ENCODE measurements at places on chromosomes 12 and 14.

DNA sequence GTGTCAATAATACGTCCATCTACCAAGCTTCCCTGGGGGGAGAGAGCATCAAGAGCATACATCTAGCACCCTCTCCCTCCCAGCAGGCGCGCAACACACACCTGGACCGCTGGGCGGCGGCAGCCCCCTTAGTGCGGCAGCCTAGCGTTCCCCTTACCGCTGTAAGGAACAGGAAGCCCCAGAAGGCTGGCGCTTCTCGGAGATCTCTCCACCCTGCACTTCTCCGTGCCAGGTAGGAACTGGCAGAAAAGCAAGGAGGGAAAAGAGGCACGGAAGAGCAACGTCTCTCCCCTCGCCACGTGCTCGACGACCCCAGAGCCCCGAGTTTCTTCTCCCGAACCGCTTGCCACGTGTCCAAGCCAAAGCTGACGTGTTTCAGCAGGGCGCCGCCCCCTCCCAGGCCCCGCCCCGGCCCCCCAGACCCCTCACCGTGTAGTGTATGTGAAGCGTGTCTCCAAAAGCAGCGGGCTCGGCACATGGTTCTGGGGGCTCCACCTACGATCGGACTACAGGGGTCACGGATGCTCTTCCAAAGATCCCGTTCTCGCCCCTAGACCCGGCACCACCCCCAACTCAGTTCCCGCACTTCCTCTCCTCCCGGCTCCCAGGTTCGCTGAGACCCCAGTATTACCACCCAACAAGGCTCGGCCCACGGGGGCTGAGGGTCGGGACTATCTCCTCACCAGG lies 532 bp downstream of the FKBP11 start:
- peak overlapping the region; percentile 34 for H3K27ac ChIP-seq
- H3K4me1 ChIP-seq: peaks cover 5% of the 10 kb centered on the region
- peak; percentile 83 for DNase-seq
- H3K4me3 ChIP-seq: peak overlapping the region; percentile 92
- no peaks in the 10 kb centered on the region for H3K36me3 ChIP-seq
- no peaks in the 10 kb centered on the region for H3K27me3 ChIP-seq

DNA sequence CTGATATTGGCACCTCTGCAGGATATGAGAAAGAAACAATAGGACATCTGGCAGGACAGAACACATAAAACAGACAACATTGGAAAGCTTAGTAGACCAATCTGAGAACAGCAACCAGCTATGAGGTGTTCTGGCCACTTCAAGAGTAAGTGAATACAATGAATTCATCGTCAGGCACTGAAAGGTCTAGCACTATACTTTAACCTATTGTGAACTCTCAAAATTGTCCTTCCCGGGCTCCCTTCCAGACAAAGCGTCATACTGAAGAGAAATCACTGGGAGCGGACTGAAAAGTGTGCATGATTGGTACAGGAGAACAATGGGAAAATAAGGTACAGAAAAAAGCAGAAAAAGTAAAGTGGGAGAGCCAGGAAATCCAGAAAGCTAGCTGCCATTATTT lies 75.8 kb downstream of the LRP6 start:
- no peaks in the 10 kb centered on the region for H3K27me3 ChIP-seq
- H3K27ac ChIP-seq: no peak overlapping the region
- peaks cover 2% of the 10 kb centered on the region for H3K36me3 ChIP-seq

DNA sequence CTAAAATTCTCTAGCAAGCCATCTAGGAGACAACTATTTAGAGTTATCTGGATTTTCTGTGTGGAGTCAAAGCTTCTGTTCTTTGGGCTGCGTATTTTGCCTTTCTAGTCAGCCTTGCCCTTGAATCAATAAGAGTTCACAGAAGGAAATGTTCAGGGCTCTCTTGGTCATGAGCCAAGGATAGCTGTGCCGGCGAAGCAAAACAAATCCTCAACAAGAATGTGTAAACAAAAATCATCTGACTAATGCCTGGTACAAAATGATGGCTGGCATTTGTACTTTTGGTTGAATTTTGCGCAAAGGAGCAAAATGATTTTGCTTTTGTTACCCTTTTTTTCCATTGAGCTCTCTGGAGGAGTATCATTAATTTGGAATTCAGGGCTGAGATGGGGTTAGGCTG lies 171.1 kb downstream of the DACT1 start:
- no peaks in the 10 kb centered on the region for H3K4me1 ChIP-seq
- H3K36me3 ChIP-seq: no peaks in the 10 kb centered on the region
- no peaks in the 10 kb centered on the region for H3K27me3 ChIP-seq
- no peak overlapping the region for H3K4me3 ChIP-seq

GRCh38 chr14:65131301-65131701 lies 29.0 kb upstream of the MAX start:
- H3K27me3 ChIP-seq: no peaks in the 10 kb centered on the region
- no peak for DNase-seq
- H3K4me1 ChIP-seq: no peaks in the 10 kb centered on the region
- H3K36me3 ChIP-seq: no peaks in the 10 kb centered on the region

- H3K36me3 ChIP-seq: no peaks in the 10 kb centered on the region
- H3K4me3 ChIP-seq: no peak overlapping the region
- no peak for DNase-seq
- H3K27me3 ChIP-seq: no peaks in the 10 kb centered on the region
Observed at GRCh38 chr12:54585243-54585642, 3.2 kb downstream of the PPP1R1A start.

DNA sequence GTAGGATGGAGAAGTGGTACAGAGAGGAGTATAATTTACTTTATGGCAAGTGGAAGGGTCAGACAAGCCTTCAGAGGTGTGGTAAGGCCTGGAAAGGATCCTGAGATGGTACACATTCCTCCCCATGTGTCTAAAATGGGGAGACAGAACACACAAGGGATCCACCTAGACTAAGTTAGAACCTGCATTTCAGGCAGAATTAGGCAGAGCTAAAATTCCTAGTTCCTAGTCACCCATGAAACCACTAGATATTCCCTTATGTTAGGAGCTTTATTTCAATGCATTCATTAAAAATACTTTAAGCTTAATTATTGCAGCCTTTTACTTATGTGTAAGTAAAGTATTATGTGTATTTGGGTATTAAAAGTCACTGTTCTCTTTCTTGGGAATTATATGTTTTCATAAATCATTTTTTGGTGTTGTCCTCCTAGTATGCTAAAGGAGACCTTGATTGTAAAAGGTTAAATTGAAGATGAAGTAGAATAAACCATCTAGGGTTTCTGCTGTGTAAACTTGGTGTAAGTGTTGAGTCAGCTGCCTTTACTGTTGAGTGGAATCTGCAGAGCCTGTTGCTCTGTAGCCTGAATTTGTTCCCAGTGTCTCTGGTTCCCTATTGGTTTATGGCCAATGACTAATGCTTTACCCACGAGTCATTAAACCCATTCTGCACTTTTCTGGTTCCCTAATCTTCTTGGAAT lies 423.2 kb downstream of the ATP23 start:
- H3K27me3 ChIP-seq: no peaks in the 10 kb centered on the region
- H3K36me3 ChIP-seq: no peaks in the 10 kb centered on the region
- no peak for DNase-seq
- H3K4me1 ChIP-seq: no peaks in the 10 kb centered on the region
- no peak overlapping the region for H3K4me3 ChIP-seq

DNA sequence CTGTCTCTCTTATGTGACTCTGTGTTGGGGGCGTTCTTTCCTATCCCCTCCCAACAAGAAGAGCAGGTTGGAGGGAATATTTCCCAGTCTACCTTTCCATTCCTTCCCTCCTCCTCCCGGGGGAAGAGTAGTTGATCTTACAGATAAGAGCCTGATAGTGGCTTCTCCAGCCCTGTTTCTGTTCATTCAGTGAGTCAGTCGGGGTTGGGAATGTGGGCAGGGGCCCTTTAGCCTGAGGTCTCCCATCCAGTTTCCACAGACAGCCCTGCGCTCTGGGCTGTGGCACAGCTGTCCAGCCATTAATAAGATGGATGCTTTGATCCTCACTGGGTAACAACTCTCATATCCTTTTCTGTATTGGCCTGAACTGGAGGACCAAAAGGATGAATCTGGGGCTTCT lies 18.1 kb upstream of the PPP1R1A start:
- H3K4me1 ChIP-seq: no peaks in the 10 kb centered on the region
- H3K36me3 ChIP-seq: no peaks in the 10 kb centered on the region
- no peak for DNase-seq
- H3K4me3 ChIP-seq: no peak overlapping the region

DNA sequence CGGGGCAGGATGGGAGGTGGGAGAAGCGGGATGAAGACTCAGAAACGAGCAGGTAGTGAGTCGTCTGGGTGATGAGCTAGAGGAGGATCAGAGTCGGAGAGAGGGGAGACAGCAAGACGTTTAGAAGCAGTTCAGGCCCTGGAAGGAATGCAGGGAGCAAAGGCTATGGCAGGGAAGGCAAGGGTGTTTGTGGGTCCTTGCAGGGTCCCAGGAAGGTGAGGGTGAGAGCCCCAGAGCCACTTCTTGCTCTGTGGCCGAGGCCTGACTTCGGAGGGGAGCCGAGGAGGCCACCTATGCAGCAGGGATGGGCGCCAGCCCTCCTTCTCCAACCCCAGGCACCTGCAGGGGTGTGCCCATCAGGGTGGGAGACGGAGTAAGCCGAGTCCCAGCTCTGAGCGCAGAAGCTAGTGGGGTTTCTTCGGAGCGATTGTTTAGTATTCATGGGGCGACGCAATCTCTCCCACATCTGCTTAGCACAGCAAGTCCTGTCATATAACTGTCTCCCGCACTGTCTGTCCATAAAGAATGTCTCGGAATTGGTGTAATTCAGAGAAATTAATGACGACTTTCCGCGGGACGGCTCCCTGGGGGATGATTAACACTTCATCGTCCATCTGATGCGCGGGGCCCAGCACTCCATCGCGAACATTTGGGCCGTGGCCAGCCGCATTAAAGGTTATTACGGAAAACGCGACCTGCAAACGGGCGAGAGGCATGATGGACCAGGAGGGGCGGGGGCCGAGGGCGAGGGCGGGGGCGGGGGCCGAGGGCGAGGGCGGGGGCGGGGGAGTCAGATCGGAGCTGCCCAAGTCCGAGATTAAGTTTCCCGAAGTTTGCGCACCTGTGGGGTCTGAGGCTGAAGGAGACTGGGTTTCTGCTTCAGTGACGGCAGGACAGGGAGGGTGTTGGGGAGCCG lies 12.2 kb upstream of the CALCOCO1 start:
- DNase-seq: no peak
- H3K27ac ChIP-seq: no peak overlapping the region
- no peaks in the 10 kb centered on the region for H3K36me3 ChIP-seq
- no peak overlapping the region for H3K4me3 ChIP-seq
- H3K27me3 ChIP-seq: peaks cover 22% of the 10 kb centered on the region

GRCh38 chr12:105200385-105200784 lies 35.6 kb downstream of the APPL2 start:
- H3K36me3 ChIP-seq: peaks cover 11% of the 10 kb centered on the region
- no peak overlapping the region for H3K27ac ChIP-seq
- H3K4me3 ChIP-seq: no peak overlapping the region
- no peak for DNase-seq
- H3K4me1 ChIP-seq: no peaks in the 10 kb centered on the region

GRCh38 chr12:109949089-109949488 lies 47.1 kb downstream of the GIT2 start:
- H3K36me3 ChIP-seq: peaks cover 11% of the 10 kb centered on the region
- DNase-seq: peak; percentile 71
- H3K27ac ChIP-seq: peak overlapping the region; percentile 30

- DNase-seq: no peak
- H3K27me3 ChIP-seq: no peaks in the 10 kb centered on the region
- no peak overlapping the region for H3K4me3 ChIP-seq
- peaks cover 19% of the 10 kb centered on the region for H3K36me3 ChIP-seq
- H3K4me1 ChIP-seq: no peaks in the 10 kb centered on the region
Observed at GRCh38 chr14:75690010-75690409, 29.0 kb downstream of the TTLL5 start.
